ENCODE measurements at places on chromosomes 13 and 19.

DNA sequence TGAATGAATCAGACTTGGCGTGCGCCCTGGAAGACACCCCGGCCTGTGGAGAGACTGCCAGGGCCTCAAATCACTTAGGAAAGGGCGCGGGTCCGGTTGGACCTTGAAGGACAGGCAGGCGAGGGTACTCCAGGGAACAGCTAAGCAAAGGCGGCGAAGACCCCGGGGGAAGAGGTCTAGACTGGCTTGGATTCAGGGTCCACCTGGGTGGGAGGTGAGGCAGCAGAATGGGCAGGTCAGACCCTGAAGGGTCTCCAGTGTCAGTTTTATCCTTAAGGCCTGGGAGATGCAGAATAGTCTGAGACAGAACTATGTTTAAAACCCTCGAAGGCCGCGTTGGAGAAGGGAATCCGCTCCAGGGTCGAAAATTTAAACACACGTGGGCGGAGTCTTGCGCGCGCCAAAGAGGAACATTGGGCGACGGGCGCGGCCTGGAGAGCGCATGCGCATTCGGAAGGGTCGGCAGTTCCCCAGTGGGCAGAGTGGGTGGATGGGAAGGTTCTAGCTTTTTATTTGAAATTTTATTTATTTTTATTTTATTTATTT is 567 bp upstream of the SMG9 start:
- DNase-seq, result peak; percentile 88

- peak; percentile 97 for DNase-seq
Observed at GRCh38 chr19:3573858-3574637, 1.3 kb downstream of the HMG20B start.

- DNase-seq, result peak; percentile 10
Observed at GRCh38 chr19:51398096-51398704, 7.8 kb upstream of the C19orf84 start.

DNA sequence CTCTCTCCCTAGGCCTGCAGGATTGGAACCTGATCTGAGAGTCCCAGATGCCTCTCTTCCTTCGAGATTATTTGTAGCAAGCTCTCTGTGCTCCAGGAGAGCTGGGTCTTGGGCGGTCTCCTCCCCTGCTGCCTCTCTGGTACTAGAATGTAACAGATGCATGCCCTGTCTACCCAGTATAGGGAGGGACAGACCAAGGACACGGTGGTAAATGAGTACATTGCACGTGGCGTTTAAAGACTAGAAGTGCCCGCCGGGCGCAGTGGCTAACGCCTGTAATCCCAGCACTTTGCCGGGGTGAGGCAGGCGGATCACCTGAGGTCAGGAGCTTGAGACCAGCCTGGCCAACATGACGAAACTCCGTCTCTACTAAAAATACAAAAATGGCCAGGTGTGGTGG is 11.7 kb downstream of the SLC27A1 start:
- DNase-seq, result no peak

GRCh38 chr19:35083691-35084508 is 31.7 kb upstream of the FXYD3 start:
- DNase-seq, result no peak

DNA sequence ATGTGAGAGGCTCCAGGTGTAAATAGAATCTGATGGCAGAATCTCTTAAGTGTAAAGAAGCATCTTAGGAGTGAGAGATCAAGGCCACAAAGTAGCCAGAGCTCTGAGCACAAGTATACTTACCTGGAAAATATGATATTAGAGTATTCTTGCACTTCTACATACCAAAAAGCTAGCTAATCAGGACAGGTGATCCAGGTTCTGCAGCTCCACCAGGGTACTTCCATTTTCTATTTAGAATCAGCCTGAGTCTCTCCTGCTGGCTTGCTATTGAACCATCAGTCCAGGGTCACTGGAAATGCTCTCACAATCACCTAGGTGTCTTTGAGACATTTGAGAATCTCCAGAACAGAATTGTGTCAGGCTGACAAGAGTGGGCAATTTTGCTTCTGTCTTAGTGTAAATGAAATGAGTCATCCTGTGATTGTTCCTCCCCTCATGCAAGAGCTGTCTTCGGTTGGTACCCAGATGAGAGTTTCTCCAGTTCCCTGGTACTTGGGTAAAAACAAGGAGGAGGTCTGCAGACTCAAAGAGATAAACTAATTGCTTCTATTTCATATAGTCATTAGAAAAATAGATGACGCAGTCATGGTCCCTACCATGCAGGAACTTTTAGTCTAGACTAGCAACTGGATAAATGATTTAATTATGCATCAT is 14.6 kb downstream of the ZNF254 start:
- DNase-seq, result no peak

GRCh38 chr19:32603961-32604360 is 23.0 kb downstream of the PDCD5 start:
- no peak for DNase-seq

- DNase-seq, result no peak
Observed at GRCh38 chr13:68597641-68598040, 1367.5 kb upstream of the PCDH9 start.

Measured in HL-60 (cell line).